ENCODE measurements at places on chromosomes 7 and 10.

DNA sequence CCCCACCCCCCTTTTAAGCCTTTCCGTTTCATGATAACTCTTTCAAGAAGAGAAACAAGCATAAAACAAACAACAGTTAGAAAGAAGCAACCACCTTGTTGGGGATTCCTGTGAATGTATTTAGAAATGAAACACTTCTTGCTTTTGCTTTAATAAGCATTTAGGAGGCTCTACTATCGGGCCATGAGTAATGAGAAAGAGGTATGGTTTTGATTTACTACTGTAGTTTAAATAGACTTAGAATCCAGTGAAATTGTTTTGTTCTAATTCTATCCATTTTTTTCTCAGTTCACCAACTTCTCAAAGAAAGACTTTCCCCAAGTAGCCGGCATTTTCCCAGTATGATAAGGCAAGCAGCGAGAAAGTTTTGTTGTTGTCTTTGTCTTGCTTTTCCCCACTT lies 168.7 kb upstream of the HABP2 start:
- no peak for DNase-seq

DNA sequence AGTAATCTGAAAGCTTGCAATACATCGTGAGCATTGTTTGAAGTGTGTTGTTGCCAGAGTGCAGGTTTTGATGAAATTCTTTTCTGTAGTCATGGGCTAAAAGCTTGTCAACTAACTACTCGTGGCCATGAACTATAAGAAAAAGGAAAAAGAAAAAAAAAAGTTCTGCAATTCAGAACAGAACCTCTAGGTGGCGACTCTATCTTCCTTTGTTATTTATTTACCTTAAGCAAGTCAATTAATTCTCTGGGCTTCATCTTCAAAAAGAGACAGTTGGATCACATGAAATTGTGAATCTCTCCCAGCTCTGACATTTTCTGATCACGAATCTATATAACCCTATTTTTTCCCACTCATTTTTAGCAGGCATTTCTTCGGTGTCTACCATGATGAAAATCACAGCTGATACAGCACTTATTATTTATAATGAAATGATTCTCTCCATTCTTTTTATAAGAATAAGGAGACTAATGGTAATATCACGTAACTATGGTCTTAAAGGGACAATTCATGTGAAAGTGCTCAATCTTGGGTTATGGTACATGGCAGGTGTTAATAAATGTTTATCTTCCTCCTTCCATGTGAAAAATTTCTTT lies 18.8 kb downstream of the TMEM196 start:
- DNase-seq, result peak; percentile 72

GRCh38 chr10:77111611-77112550 lies 525.7 kb downstream of the KCNMA1 start:
- DNase-seq, result peak; percentile 77

GRCh38 chr10:132397036-132397541 lies at the start of gene PWWP2B:
Gene PWWP2B, plus strand, starts transcription at chr10:132397200. Its CDS starts 27 bp downstream, at chr10:132397227.
- no peak for DNase-seq

DNA sequence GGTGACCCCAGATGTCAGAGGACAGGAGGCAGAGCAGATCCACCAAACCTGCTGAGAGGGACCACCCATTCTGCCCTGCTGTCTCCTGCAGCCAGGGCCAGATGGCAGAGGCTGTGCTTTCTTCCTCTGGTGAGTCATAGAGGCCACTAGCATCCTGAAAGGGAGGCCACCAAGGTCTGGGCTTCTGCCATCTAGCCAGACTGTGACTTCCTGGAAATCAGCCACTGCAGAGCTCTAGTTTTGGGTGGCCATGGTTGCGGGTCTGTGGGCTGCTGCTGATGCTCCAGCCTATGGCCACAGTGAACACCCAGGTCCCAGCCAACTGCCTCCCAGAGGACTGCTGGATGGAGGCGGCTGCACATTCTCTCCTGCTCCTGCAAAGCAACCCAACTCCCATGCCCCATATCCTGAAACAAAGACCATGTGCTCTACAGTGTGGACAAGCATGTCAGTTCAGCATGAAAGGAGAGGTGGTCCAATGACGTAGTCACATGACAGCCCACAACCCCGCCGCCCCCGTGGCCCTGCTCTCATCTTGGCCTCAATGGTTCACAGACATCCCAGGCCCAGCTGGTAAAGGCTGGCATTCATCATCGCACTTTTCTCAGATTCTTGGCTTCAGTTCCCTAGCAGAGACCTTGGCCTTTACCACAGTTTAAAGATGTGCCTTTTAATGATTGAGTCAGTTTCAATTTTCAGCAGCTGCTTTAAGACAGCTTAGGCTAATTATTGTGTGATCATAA lies 73.9 kb upstream of the CXCL12 start:
- no peak for DNase-seq

GRCh38 chr10:131808370-131808930 lies 92.4 kb upstream of the PPP2R2D start:
- no peak for DNase-seq

DNA sequence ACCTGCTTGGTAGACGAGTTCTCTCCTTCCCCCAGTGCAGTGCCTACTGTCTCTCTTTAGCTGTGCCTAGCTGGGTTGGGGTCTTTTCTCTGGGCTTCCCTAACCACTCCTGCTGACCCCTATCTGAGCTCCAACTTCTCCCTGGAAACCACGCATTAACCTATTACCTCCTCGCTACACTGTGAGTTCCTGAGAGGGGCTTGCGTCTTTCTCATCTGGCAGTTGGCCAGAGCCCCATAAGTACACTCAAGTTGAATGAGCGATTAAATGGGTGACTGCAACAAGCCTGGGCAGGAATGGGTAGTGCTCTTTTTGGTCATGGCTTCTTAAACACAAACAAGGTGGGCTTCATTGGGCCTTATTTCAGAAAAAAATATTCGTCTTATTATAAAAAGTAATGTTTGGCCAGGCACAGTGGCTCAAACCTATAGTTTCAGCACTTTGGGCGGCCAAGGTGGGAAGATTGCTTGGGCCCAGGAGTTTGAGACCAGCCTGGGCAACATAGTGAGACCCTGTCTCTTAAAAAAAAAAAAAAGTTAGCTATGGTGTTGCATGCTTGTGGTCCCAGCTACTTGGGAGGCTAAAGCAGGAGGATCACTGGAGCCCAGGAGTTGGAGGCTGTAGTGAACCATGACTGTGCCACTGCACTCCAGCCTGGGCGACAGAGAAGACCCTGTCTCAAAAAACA lies 41.4 kb downstream of the SYPL1 start:
- no peak for DNase-seq

DNA sequence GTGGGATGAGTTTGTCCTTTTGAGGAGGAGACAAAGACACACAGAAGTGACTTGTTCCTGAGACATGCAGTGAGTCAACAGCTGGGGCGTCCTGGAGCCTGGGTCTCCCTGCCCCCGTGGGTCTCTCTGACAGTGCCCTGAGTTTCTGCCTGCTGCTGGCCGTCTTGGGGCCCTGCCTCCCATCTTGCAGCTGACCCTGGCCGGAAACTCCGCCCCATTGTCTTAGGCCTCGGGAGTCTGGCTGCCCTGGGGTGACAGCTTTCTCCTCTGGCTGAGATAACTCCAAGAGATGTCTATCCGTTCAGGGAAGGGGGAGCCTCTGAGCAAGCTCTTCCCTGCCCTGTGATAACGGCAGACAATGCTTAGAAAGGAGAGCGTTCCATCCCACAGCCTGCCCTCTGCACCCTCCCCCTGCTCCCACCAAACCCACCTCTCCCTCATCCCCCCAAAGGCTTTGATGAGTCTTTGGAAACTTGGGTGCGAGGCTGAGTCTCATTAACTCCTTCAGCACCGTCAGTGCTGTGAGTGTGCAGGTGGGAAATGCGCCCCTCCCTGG lies 69.5 kb upstream of the PODXL start:
- peak; percentile 26 for DNase-seq

DNA sequence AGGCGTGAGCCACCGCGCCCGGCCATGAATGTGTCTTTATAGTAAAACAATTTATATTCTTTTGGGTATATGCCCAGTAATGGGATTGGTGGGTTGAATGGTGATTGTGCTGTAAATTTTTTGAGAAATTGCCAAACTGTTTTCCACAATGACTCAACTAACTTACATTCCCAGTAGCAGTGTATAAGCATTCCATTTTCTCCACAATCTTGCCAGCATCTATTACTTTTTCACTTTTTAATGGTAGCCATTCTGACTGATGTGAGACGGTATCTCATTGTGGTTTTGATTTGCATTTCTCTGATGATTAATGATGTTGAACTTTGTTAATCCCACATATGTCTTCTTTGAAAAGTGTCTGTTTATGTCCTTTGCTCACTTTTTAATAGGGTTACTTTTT lies 1187.9 kb downstream of the XPNPEP1 start:
- peak; percentile 52 for DNase-seq

DNA sequence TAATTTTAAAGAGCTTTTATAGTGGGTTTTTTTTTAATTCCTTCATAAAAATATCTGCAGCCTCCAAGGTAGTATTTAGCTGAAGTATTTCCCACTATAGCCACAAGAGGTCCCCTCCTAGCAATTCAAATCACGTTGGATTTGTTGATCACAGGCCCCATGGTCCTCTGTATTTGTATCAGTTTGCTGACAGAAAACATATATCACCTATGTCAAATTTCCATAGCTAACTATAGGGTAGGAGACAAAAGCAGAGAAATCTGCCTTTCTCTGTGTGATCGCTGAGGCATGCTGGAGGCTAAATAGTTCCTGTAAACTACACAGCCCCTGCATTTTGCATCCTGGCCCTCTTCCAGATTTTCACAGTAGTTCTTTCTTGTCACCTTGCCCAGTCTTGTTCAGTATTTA lies 1.7 kb upstream of the CTNNA3 start:
- DNase-seq, result peak; percentile 39

DNA sequence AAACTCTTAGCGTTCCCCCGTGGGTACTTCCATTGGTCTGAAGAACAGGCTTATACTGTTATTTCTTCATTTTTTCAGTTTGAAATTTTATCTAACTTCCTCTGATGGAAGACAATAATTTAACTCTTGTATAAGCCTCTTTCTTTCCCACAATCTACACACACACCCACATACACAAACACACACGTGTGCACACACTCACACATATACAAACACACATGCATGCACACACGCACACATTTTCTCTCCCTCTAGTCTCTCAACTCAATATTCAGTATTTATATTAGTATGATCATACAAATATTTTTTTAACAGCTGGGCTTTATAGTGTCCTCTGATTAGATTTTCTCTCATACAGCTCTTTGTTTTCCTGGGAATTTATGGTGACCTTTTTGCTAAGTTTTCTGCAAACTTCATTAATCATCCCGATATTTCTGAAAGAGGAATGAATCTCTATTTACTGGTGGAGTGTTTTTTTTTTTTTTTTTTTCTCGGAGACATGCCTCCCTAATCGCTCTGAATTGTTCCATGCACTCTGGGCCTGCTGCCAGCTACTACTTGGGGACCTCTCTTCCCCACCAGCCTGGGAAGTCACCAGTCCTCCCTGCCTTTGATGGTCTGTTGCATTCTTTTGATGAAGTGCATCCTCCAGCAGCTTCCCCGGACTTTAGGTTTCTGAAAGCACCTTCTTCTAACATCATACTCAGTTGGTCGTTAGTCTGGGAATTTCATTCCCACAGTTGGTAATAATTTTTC lies 75.5 kb downstream of the ZNF777 start:
- DNase-seq, result no peak

DNA sequence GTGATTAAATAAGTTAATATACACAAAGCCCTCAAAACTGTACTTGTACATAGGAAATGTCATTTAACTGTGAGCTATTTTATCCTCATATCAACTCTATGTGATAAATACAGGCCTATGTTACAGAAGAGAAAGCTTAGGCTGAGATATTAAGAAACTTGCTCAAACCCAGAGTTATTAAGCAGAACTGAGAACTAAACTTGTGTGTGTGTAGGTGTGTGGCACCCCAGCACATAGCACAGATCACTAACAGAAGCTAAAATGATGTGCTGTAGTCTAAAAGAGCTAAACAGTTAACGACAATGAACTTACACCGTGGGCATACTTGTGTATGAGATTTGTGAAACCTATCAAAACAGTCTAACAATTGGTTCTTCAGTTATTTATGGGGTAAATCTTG lies 34.5 kb downstream of the MTPN start:
- no peak for DNase-seq

- DNase-seq, result no peak
Observed at GRCh38 chr7:4159154-4159501, 523.0 kb upstream of the FOXK1 start.

- DNase-seq, result no peak
Observed at GRCh38 chr7:44112997-44113763, 9.0 kb downstream of the AEBP1 start.

- DNase-seq, result peak; percentile 32
Observed at GRCh38 chr10:90424730-90425129, 433.1 kb downstream of the HTR7 start.

- DNase-seq, result no peak
Observed at GRCh38 chr10:76469675-76470074, 1038.3 kb downstream of the LRMDA start.

- no peak for DNase-seq
Observed at GRCh38 chr7:17134786-17135185, 163.7 kb upstream of the AHR start.

GRCh38 chr7:116236020-116236630 lies 25.8 kb downstream of the TES start:
- DNase-seq, result no peak

GRCh38 chr7:93651603-93652159 lies 77.2 kb upstream of the CALCR start:
- DNase-seq, result no peak

- DNase-seq, result no peak
Observed at GRCh38 chr10:113177936-113178335, 227.9 kb downstream of the TCF7L2 start.

DNA sequence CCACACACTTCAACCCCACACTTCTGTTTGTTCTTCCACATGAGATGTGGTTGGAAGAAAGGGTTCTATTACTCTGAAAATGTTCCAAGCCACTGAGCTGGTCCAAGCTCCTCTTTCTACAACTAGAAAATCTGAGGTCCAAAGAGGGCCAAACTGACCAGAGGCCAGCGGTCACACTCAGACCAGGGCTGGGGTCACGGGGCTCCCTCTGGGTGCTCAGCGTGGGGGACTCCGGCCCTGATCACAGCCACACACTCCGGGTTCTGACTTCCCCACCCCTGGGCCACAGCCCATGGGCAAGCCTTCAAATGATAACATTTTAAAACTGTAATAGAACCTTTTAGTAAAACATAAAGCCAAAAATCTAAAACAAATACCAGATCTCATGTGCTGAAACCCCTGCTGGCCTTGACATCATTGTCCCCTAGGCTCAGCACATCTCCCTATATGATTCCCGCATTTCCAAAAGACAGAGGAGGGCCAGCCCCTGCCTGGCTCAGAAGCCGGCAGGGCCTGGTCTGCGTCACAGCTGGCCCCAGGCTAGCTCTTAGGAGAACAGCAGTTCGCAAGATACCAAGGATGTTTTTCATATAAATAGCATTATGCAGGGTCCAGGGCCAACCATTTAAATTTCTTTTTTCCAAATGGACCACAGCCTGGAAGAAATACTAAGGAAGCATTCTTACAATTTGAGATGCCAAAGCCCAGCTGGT lies 3.3 kb downstream of the CRYGN start:
- no peak for DNase-seq

Measured in Caki2 (cell line).